ENCODE measurements at places on chromosomes 2 and 18.

- no peak for DNase-seq
Measured at GRCh38 chr2:96548558-96549465, 12.3 kb downstream of the ARID5A start.

DNA sequence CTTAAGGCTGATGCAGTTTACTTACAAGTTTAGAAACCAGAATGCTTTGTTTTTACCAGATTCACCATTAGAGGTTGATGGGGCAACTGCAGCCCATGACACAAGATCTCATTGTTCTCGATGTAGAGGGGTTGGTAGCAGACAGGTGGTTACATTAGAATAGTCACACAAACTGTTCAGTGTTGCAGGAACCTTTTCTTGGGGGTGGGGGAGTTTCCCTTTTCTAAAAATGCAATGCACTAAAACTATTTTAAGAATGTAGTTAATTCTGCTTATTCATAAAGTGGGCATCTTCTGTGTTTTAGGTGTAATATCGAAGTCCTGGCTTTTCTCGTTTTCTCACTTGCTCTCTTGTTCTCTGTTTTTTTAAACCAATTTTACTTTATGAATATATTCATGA is 99.4 kb upstream of the IL1R2 start:
- DNase-seq: no peak

DNA sequence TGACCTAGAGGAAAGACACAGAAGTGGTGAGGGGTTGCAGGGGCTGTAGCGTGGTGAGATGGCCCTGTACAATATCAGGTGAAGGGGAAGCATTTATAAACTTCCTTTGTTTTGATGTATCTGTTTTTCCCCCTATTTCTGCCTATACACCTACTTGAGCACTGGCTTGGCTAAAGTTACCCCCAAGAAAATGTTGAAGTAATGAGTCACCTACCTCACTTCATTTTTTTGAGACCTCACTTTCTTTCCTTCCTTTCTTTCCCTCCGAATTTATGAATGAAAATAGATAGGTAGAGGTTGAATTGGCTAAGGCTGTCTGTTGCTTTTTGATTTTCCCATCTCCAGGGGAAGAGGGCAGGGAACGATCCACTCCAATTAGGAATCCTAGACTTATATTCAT is 231.1 kb upstream of the EPAS1 start:
- no peak for DNase-seq

- no peak for DNase-seq
Measured at GRCh38 chr18:34933909-34934661, 107.1 kb upstream of the MAPRE2 start.

DNA sequence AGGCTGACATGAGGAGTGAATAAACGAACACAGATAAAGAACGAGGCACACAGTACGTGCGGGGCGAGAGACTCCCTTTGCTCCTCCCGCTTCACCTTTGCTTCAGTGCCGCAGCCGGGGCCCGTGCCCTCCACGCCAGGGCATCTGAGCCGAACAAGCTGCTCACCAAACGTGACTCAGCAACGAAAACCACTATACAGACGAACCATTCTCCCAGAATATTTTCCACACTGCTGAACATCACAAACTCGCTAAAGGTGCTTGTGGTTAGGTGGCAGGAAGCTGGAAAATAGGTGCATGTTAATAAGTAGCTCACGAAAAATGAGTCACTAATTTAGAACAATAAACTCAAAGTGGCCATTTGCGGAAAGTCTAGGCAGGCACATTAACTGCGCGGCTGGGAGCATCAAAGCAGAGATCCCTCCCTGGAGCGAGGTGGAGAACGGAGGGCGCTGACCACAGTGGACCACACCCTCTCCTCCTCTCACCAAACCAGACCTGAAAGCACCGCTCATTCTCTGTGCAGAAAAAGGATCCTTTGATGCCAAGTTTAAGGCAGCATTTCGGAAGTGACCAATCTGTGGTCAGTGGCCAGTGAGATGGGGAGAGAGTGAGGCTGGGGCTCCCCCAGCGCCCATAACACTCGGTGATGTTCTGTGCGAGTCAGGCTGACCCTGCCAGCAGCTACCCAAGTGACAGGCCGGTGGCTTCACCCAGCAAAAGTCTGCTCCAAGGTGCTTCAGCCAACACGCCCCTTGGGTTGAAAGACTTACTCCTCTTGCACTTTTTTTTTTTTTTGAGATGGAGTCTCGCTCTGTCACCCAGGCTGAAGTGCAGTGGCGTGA is 153.2 kb downstream of the HDAC4 start:
- DNase-seq: no peak

DNA sequence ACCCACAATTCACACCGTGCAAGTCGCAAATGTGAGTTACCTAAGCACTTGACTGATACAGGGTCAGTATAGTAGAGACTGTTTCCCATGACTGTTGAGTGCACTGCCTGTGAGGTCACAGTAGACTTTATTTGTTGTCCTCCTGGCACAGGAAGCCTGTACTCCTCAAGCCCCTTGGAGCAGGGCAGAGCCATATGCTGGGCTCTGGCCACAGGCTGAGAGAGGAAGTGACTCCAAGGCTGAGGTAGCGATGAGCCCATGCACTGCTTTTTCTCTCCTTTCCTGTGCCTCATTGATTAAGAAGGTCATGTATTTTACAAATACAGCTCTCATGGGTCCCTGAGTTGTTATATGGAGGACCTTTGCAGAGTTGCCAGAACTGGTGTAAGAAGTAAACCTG is 287.7 kb downstream of the SRBD1 start:
- DNase-seq: no peak

GRCh38 chr2:237577956-237578870 is 11.8 kb downstream of the PRLH start:
- no peak for DNase-seq

- DNase-seq: no peak
Measured at GRCh38 chr2:175152242-175152641, 15.8 kb downstream of the ATF2 start.

DNA sequence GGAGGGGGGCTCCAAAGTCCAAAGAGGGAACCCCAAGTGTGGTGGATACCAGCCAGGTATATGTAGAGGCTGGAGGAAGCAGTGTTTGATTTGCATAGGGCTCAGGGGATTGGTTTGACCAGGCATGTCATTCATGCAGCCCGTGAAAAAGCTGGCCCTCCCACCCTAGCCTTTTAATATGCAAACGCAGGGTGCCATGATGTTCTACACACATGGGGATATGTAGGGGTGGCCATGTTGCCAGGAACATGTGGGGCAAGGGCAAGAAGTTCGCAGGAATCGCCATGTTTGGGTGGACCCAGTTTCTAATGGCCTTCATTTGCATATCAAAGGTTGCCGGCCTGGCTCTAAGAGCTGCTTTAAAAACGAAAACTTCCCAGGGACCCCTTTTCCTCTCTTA is 33.6 kb downstream of the B3GNT7 start:
- no peak for DNase-seq

DNA sequence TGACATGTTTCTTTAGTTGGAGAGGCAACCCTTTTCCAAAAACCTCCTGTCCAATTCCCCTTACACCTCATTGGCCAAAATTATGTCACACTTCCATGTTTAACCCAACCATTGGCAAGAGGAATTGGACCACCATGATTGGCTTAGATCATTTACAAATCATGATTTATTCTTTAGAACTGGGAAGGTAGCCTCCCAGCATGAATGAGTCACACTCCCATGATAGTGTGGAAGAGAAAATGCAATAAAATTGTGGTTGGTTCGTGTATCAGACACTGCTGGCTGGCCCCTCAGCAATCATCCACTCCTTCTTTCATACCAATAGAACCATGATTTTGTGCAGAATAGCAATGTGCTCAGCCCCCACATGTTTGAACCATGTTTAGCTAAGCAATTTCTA is 156.6 kb upstream of the ACVR2A start:
- DNase-seq: no peak

DNA sequence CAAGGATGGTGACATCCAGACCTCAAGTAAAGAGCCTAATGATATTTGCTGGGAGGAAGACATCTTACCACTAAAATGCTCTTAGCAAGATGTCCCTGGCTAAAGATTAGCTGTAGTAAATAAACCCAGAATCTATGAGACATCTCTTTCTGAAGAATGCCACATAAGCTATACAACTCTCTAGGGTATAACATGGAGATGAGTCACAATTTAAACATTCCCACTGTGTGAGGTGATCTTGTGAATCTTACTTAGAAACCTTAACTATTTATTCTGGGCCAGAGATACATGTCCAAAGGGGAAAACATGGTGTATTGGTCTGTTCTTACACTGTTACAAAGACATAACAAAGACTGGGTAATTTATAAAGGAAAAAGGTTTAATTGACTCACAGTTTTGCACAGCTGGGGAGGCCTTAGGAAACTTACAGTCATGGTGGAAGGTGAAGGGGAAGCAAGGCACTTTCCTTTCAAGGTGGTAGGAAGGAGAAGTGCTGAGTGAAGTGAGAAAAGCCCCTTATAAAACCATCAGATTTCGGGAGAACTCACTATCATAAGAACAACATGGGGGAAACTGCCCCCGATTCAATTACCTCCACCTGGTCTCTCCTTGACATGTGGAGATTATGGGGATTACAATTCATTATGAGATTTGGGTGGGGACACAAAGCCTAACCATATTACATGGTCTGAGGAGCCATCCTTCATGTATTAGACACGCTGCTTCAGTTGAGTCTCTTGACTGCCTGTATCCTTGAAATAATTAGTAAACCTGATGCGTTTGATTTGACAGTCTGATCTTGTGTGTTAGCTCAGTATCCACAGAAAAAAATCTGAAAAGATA is 17.1 kb downstream of the KRCC1 start:
- no peak for DNase-seq

DNA sequence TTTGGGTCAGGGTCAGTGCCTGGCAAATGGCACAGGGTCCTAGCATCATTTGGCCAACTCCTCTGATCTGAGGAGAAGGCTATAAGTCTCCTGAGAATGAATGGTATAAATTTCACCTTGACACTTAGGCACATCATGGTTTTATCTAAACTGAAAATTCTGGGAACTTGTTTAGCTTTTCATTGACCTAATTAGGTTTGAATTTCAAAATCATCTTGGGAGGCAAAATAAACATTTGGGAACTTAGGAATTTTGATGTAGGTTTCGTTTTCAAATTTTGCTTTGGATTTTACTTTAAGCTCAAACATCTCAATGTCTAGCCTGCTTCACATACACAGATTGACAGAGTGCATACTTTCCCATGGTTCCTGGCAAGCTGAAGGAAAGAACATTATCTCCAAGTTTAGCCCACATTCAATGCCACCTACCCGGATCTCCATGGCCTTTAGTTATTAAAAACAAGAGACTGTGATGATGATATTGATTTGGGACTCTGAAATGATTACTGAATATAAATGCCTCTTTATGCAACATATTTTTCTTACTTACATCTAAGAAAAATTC is 44.5 kb downstream of the MYOM1 start:
- no peak for DNase-seq

DNA sequence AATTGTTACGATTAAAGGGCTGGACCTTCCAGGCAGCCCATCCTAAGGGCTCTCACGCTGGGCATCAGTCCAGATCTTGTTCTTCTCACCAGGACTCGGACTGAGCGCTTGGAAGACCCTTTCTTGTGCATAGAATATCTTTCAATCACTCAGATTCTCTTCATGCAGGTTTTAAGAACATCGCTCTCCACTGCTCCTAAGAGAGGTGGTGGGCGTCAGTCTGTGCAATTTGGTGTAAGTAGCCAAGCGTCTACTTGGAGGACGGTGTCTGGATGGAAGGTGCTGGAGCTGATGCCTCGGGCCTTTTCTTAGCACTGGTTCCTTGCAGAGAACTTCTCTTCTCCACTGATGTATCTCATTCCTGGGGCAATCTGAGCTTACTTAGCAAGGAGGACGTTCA is 68.7 kb downstream of the ASB1 start:
- no peak for DNase-seq

Measured in OCI-M1 (cell line).